Activated naive CD4-positive, alpha-beta T cell (primary cell): ENCODE measurements at places on chromosomes 16 and 17.

DNA sequence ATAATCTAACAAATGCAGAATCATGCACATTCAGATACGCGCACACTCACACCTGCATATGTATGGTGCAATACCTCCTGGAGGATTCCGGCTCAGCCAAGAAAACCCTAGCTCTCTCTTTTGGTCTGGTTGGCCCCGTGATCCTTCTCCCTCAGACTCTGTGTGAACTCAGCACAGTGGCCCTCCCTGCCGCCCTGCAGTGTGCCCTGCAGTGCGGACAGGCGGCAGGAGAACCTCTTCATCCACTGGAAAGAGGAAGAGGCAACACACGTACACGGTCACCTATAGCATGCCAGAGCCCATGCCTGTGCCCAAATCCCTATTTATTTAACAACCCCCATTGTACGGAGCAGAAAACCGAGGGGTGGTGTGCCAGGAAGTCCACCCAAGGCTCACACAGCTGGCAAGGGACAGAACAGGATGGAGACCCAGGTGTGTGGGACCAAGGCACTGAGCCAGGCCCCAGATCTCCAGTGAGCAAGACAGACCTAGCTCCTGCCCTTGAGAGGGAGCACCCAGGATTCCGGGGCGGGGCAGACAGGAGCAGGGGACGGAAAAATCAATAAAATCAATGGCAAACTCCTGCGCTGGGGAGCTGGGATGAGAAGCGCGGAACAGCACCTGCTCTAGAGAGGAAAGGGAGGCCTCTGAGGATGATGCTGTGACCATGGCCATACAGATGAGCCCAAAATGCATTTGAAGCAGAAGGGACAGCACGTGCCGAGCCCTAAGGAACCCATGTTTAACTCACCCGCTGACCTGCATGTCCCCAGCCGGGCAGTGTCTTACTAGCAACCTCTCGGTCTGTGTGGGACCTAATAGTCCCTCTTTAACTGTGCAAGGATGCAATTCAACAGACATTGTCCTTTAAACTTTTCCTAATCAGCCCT lies 54.7 kb upstream of the CIBAR2 start:
- DNase-seq = no peak

- DNase-seq = no peak
Measured at GRCh38 chr16:84294531-84295142, at the start of gene WFDC1. Gene WFDC1 (plus strand): TSS chr16:84294878. CDS start chr16:84294972, 94 bp downstream.

DNA sequence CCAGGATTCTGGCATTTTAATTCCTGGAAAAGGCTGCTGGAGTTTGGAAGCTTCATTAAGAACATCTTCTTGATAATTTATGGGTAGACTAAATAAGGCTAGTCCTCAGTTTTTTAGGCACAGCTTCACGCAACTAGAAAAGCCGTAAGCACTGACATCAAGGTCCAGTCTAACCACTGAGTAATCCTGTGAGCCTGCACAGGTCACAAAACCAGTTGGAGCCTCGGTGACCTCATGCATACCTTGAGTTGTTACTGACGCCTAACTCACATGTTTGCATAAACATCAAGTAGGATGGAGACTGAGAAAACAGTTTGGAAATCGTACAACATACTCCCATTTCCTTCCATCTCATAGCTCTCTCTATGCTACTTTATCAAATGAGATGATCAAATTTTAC lies 63.8 kb upstream of the RCVRN start:
- DNase-seq = no peak

DNA sequence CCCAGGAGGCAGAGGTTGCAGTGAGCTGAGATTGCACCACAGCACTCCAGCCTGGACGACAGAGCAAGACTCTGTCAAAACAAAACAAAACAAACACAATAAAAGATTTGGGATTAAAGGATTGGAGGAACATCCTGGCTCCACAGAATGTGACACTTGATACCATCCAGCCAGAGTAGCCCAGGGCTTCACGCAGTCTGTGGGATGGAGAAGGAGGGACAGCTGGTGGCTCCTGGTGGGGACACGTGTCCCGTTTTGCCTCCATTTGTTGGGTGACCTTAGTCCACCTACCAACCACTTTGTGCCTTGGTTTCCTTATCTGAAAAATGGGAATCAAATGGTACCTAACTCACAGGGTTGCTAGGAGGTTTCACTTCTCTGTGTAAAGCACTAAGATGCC lies 12.4 kb upstream of the CYB561 start:
- no peak for DNase-seq

DNA sequence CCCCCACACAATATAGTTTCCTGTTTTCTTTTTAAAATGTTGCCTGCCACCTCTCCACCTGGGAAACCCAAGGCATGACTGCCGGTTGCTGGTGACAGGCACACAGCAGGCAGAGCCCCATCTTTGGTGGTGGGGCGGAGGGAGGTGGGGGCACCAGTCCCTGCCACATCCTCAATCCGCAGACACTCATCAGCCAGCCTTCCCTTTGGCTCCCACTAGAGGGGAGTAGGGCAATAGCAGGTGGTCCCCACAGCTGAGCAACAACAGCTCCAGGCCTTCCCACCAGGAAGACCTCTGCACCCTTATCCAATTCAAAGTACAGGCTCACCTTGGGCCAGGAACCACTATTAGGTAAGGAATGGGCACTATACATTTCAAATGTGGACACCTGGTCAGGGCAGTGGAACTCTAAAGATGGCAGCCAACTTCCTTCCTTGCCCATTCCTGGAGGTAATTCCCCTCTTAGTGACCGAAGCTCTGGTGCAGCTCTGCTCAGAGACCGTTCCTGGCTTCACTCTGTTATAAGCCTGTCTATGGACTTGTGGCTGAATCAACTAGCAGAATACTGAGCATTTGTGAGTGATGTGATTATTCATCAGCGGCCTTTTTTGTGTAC lies 13.9 kb downstream of the RECQL5 start:
- no peak for DNase-seq

DNA sequence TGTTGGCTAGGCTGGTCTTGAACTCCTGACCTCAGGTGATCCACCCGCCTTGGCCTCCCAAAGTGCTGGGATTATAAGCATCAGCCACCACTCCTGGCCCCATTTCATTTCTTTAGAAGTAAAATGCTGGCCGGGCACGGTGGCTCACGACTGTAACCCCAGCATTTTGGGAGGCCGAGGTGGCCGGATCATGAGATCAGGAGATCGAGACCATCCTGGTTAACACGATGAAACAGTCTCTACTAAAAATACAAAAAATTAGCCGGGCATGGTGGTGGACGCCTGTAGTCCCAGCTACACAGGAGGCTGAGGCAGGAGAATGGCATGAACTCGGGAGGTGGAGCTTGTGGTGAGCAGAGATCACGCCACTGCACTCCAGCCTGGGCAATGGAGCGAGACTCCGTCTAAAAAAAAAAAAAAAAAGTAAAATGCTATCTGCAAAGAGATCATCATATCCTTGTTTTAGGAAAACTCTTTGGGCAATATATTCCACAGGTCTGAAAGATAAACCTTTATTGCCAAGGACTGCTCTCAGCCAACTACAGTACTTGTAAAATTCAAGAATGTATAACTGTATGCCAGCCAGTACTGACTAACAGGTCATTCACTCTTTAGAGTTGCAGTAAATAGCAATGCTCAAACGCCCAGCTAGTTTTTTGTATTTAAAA lies 3.8 kb downstream of the GJC1 start:
- DNase-seq = no peak

DNA sequence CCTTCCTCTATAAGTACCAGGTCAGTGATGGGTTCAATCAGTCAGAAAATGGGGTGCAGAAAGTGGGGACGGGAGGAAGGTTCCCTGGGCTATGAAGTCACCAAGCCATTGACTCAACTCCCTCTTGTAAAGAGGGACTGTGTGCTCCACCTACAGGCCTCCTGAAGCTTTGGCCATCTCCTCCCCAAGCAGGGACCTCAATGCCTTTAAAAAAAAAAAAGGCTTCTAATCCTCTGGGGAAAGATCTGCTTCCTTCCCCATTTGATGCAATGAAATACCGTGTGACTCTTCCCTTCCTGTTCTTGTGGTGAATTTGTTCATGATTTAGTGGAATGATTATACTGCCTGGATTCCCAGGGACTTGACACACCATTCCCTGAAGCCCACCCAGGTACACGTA lies 30.8 kb downstream of the VWA3A start:
- DNase-seq = no peak

DNA sequence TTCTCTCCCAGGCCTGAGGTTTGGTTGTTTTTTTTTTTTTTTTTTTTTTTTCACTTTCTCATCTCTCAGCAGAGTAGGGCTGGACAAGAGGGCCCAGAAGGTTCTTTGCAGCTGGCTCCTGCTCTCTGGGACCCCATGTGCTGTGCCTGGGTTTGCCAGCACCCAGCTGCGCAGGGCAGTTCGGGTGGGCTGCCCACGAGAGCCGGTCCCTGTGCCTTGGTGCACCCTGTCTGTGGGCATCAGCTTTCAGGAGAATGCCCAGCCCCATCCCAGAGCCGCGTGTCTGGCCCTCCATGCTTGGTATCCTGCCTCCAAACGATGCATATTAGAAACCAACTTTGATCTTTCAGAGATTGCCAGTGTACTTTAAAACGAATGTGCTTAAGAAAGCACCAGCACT lies 15.0 kb upstream of the GSE1 start:
- DNase-seq = no peak

- no peak for DNase-seq
Measured at GRCh38 chr17:41657176-41657754, 31.4 kb upstream of the EIF1 start.

DNA sequence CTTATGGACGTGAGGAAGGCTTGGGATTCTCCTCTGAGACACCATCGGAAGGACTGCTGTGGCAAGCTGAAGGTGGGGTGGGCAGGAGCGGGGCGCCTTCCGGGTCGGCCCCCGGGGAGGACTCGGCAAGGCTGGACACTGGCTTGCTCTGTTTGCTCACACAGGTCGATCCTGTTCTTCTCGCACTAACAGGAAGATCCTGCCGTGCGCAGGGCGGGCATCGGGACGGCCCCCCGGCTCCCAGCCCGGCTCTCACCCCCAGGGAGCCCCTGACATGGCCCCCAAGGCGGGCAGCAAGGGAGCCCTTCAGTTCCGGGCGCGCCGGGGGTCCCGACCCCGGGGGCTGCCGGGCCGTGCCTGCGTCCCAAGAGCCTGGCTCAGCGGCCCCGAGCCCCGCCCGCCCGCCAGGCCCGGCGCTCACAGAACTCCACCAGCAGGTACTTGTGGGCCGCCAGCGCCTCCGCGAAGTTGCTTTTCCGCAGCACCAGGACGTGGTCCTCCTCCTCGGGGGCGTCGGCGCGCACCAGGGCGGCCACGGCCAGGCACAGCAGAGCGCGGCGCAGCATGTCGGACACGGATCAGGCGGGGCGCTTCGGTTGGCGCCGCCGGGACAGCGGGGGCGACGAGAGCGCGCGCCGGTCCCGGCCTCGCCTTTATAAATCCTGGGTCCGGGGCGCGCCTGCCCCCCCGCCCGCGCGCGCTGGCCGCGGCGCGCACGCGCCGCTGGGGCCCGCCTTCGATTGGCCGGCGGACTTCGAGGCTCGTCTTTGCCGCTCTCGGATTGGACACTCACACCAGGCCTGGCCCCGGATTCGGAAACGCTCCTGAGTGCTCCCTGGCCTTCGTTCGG lies at the start of gene P4HB:
TSS of gene P4HB (minus strand) at position 630 of the 850 bp plus-strand sequence. CDS start at position 566, 64 bp downstream.
- DNase-seq = peak; percentile 100

- DNase-seq = no peak
Measured at GRCh38 chr17:77867308-77867781, 91.2 kb upstream of the TNRC6C start.

- DNase-seq = no peak
Measured at GRCh38 chr16:27927266-27927901, 136.1 kb downstream of the GSG1L start.

DNA sequence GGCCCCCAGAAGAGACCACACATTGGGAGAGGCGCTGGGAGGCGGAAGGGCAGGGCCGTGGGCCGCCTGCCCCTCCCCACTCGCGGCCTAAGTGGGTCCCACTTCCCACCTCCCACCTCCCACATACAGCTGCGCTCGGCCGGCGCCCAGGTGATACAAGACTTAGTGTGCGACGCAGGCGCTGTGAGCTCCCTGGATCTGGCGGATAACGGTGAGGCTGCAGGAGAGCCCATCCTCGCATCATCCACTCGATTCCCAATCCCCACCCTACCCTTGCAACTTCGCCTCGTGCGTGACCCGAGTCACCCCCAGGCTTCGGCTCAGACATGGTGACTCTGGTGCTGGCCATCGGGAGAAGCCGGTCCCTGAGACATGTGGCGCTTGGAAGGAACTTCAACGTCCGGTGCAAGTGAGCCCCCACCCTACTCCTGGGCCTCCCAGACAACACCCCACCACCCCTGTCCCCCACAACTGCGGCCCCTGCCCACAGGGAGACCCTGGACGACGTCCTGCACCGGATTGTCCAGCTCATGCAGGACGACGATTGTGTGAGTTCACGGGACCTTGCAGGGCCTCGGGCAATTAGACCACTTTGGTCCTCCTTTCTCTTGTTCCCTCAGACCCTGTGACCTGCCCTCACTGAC lies 3.9 kb downstream of the CARMIL2 start:
- DNase-seq = no peak

GRCh38 chr17:32021615-32021955 lies 14.4 kb downstream of the LRRC37B start:
- DNase-seq = no peak

DNA sequence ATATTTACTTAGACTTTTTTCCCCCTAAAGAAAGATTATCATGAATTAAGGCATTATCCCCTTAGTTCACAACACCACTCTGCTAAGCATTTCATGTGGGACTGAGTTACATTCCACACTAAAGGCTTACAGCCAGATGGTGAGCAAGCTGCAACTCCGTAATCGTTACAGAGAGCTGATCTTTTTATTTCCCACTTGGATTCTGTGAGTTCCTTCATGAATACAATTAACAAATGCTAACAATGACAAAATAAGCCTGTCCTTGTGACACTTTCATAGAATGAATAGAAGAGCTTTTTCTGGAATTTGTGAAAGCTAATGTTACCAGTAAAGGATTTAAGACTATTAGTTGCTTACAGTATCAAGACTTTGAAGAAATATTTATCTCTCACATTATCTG lies 8.7 kb downstream of the OGFOD1 start:
- no peak for DNase-seq

DNA sequence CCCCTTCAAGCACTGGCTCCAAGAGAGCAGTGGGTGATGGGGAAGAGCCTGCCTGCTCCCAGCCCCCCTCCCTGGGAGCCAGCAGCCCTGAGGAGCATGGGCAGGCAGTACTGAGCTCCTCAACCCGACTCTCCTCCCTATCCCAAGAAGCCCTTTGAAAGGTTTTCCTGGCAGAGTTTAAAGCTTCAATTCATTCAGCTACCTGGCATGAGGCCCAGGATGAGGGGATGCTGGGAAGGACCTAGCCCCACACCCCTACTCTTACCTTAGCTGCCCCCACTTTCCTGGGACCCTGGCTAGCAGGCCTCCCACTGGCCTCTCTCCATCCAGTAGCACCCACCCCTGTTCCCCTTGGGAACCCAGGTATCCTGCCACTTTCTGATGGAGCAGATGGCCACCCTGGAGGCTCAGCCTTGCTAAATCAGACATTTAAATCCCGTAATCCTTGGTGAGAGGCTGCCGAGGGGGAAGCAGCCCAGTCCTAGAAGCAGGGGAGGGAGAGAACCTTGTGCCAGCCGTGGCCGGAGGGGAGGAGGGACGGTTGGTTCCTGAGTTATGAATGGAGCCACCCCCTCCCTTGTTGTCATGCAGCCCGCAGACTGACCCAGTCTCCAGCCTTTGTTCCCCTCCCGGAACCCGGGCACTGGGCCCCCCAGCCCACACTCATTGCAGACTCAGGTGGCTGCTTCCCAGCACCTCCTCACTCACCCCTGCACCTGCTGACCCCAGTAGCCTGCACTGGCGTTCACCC lies 17.1 kb downstream of the ATP1B2 start:
- DNase-seq = no peak
